ENCODE measurements at places on chromosomes 1 and 21. TPM values are rescaled to one million over a fixed set of nuclear protein-coding genes. Genes with fewer than 3 reads are reported as not detected.
A peak's percentile ranks its signal among the peaks of the same experiment; 100 is the strongest.

- DNase-seq = no peak
These were observed 18.5 kb upstream of the A3GALT2 start for GRCh38 chr1:33339413-33339812.

The IVL gene
- total RNA-seq = not detected

- peak; percentile 73 for DNase-seq
These were observed 27.9 kb downstream of the HIVEP3 start for GRCh38 chr1:41890825-41891198.

DNA sequence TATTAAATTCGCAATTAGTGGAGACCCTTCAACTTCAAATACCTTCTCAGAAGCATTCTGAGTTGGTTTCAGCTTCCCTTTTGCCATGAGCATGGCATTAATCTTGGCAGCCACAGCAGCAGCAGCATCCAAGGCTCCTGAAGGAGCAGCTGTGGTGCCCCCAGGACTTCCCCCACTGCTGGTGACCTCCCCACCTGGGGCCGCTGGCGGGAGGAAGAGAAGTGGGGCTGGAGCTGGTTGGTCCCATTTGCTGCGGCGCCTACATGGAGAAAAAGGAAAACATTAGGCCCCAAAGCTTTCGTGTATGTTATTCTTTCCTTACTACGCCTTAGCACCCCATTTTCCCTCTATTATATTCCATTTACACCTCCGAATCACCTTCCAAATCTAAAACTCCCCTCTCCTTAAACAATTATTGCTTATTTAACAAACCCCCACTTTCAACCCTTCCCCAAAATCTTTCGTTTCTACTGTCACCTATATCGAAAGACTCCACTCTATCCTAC lies 569 bp downstream of the KHDC4 start:
- no peak for DNase-seq

- no peak for DNase-seq
These were observed 220.3 kb upstream of the LYPLAL1 start for GRCh38 chr1:218953386-218953785.

DNA sequence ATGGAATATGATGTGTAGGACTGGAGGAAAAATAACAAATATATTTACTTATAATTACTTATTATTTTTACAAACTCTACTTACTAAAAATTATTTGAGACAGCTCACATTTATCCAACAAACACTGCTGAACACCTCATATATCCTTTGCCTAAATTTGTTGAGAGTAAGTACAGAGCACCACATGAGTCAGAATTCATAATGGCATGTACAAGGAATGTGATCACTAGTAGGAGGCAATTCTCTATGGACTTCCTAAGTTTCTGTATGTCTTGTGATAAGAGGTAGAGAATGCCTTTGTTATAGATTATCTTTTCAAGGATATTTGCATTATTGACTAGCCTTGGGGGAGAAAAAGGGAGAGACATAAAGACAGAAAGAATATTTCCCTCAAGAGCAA lies 8.2 kb upstream of the ST6GALNAC3 start:
- DNase-seq = peak; percentile 5

- no peak for DNase-seq
These were observed 280.7 kb upstream of the PLXNA2 start for GRCh38 chr1:208524925-208525324.

- DNase-seq = no peak
These were observed 616.8 kb downstream of the RWDD3 start for GRCh38 chr1:95850763-95851162.

The ZNF124 gene
- total RNA-seq = 69.2 TPM

DNA sequence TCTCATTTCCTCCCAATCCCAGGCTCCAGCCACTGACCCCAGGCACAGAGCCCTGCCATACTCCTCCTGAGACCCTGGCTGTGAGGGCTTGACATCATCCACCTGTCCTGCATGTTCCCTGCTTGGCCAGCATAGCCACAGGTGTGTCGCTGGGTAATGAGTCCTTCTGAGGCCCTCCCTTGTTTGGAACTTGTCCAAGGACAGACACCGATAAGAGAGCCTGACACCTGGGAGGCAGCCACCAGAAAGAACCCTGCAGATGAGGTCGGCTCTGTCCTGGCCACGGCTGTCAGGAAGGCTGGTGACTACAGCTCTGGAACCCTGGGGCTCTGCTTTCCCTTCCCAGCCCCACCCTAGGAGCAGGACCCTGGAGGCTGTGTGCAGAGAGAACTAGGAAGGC lies 34.6 kb downstream of the TMEM63A start:
- no peak for DNase-seq

DNA sequence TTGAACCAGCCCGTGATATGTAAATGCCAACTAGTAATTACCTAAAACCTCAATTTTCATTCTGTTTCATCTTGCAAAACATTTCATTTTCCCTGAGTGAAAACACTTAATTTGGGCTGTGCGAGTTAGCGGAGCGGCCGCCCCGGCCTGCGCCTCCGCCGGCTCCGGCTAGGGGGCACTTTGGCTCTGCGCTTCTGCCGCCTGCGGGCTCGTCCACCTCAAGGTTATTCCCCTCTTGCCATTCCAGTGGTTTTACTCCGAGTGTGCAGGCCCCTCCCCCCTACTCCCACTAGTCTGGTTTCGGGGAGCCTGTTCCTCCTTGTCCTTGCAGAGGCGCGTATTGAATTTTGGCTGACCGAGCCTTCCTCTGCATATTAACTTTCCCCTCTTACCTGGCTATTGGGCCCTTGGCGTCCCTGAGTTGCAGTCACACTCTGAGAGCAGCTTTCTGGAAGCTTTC lies 55.6 kb downstream of the PEX14 start:
- peak; percentile 67 for DNase-seq

DNA sequence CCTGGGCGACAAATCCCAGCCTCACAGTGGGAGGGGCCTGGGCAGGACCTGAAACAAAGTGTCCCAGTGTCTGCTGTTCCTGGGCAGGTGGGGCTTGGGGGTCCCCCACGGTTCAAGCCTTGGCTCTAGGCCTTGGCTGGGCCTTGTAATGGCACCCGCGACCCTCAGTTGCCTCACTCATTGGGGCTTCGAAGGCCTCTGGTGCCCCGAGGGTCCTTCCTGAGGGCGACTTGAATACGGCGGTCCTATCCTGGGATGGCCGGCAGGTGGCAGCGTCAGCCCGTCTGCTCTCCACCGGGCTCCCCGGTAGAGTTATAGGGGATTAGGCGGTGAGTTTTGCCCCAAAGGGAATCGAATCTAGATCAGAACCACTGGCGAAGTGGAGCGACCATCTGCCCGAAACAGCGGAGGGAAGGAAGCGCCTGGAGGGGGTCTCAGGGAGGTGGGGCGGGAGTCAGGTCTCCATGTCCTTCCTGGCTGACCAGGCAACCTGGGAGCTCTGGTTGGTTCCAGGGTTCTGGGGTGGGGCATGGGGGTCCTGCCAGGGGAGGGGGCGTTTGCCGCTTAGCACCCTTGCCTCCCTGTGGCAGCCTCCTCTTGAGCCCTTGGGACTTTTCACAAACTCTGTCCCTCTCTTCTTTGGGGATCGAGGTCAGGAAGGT lies 2.1 kb upstream of the PEX10 start:
- DNase-seq = peak; percentile 29
